CD4-positive, alpha-beta T cell treated with Interleukin-4 for 4 hours (primary cell): ENCODE measurements at places on chromosomes 6 and 20.

DNA sequence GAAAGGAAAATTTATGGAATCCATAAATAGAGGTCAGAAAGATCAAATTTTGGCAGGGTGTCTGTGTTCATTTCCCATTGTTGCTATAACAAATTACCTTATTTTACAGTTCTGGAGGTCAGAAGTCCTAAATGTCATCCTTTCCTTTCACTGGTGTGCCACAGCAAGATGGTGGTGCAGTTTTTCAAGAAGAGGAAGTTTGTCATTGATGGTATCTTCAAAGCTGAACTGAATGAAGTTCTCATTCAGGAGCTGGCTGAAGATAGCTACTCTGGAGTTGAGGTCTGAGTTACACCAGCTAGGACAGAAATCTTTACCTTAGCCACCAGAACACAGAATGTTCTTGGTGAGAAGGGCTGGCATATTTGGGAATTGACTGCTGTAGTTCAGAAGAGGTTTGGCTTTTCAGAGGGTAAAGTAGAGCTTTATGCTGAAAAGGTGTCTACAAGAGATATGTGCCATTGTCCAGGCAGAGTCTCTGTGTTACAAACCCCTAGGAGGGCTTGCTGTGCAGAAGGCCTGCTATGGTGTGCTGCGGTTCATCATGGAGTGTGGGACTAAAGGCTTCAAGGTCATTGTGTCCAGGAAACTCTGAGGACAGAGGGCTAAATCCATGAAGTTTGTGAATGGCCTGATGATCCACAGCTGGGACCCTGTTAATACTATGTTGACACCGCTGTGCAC, 7.2 kb upstream of the CCNC start:
- no peak for DNase-seq

DNA sequence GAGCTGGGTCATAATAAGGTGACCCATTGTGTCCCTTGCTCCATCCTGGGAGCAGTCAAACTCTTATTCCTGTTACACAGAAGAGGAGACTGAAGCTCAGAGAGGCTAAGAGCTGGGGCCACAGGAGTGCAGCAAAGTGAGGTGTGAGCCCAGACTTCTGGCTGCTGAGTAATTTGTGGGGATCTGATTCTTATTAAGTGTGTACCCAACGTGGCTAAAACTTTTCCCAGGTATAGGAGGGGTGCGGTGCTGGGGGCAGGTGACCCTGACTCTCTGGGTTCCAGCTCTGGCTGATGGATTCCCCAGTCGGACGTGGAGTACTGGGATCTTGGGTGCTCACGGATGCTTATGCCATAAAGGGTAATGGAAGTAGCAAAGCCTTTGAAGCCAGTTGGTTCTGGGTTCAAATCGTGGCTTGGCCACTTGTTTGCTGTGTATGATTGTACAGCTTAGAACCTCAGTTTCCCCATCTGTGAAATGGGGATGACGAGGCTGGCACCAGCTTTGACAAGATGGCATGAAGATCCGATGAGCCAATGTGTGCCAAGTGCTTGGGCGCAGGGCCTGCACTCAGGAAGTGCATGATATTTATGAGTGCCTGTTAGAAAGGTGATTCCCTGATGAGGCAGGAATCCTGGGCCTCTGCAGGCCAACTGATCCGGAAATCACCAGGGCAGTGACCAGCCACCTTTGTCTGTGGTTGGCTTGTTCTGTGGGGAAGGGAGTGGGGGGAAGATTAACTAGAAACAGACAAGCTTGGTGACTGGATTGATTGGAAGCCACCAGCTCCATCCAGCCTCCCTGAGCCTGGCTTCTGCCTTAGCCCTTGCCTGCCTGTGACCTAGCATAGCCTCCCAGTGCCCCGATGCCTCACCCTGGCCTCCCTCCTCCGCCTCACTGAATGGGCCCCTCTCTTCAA, 6.0 kb downstream of the SRC start:
- no peak for DNase-seq

DNA sequence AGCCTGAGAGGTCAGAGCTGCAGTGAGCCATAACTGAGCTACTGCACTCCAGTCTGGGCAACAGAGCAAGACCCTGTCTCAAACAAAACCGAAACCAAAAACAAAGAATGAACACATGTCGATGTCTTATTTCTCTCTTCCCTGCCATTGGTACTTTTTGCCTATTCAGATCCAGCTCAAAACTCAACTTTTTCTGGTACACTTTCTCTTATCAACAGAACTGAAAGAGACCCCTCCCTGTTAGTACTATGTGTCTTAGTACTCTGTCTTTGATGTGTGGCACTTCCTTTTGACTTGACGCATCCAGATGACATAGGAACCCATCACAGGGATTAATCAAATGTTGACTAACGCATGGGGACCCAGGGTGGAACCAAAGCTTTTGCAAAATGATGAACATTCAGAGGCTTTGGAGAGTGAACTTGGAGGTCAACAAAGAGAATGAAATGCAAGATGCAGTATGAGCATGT, 44.8 kb downstream of the AKAP12 start:
- DNase-seq, result no peak

DNA sequence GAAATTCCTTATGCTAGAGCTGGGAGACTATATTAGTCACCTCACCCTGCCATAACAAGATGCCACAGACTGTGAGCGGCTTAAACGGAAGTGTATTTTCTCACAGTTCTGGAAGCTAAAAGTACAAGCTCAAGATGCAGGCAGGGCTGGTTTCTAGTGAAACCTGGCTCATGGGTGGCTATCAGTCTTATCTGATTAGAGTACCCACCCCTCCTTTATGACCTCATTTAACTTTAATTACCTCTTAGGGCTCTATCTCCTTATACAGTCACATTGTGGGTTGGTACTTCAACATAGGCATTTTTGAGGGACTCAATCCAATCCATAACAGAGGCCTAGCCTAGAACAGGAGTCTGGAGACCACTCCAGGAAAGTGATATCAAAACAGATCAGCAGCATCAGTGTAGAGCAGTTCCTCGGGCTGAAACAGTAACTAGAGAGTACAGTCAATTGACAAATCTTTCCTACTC, 2.3 kb upstream of the SNRNP48 start:
- DNase-seq, result no peak

DNA sequence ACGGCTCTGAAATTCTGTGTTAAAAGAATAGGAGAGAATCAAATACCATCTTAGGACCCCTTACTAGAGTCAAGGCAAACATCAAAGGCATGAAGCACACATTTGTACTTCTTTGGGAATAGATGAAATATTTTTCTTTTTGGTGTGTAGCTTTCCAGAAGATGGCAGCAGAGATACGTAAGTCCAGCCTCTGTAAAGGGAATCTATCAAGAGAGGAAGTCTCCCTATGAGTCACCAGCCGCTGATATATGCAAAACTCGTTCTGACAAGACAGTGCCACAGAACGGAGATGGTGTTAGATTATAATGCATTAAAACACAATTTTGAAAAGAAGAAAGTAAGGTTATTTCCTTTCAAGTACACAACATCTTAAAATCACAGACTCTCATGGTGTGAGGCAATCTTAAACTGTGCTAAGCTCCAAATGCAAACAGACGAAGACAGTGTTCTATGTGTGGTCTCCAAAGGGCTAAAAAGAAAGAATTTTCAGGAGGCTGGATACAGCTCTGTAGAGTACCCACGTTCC, 120.0 kb upstream of the AGPAT4 start:
- DNase-seq, result peak; percentile 80

GRCh38 chr6:170229851-170230519, 60.9 kb downstream of the DLL1 start:
- no peak for DNase-seq

DNA sequence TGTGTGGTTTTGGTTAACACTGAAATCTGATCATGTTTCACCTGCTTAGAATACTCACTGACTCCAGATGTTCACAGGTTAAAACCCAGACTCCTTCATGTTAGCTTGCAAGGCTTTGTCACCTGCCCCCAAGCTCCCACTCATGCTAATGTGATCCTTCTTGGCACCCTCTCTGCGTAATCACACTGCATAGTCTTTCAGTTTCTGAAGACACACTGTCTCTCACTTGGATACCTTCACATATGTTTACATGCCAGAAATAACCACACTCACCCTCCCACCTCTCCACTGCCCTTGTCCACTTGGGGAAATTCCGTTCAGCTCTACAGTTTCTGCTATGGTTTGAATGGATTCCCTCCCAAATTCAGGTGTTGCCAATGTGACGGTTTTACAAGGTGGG, 234.7 kb upstream of the SASH1 start:
- no peak for DNase-seq

GRCh38 chr6:24856901-24857670, 58.4 kb upstream of the ARMH2 start:
- DNase-seq, result peak; percentile 75

- no peak for DNase-seq
Measured at GRCh38 chr20:19876828-19877460, 118.9 kb downstream of the RIN2 start.

- no peak for DNase-seq
Measured at GRCh38 chr6:132482581-132482980, 30.3 kb downstream of the STX7 start.

- no peak for DNase-seq
Measured at GRCh38 chr6:36147294-36147693, 17.0 kb downstream of the MAPK13 start.

- DNase-seq, result no peak
Measured at GRCh38 chr20:48556956-48557355, 270.8 kb downstream of the PREX1 start.

DNA sequence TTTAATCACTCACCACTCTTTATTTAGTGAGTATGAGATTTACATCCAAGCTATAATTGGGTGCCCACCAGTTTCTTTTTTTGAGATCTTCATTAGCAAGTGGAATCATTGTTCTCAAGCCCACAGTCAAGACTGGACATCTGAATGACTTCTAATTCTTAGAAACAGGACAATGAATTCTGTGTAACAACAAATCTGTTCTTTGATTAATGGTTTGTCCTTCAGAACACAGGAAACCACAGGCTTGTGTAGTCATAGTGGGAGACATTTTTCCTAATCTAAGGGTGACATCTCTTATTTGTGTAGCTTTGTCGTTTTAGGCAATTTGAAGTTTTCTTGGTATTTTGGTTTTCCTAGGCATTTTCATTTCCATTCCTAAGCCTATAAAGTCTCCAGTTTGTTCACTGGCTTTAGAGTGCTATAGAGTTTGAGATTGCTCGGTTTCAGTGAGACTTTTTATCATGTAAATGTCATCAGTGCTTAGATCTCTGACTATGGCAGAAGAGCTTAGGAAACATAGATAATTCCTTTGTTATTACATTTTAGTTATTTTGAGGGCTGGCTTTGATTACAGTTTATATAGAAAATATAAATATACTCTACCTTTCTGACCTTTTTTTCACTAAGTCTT, 903.9 kb upstream of the MAP3K7 start:
- no peak for DNase-seq

DNA sequence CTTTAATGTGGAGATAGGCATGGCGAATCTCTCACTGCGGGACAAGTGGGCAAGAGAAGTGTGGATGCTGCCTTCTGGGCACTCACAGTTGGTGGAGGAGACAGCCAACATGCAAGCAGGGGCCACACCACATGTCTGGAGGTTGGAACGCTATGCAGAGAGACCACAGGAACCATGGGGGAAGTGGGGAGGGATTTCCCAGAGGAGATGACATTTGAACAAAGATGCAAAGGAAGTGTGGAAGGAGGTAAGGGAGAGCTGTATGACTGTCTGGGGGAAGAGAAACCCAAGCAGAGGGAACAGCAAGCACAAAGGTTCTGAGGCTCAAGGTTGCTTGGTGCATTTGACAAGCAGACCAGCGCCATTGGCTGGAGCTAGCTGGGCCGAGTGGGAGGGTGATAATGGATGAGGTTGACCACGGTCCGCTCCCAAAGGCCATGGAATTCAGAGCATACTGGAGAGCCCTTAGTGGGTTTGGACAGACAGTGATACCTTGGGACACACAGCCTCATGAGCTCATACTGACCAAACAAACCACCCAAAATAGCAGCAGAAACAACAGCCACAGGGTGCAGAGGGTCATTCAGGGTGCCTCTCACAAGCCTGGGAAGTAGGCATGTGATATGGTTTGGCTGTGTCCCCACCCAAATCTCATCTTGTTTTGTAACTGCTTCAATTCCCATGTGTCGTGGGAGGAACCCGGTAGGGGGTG, 7.6 kb upstream of the FAM110A start:
- no peak for DNase-seq

DNA sequence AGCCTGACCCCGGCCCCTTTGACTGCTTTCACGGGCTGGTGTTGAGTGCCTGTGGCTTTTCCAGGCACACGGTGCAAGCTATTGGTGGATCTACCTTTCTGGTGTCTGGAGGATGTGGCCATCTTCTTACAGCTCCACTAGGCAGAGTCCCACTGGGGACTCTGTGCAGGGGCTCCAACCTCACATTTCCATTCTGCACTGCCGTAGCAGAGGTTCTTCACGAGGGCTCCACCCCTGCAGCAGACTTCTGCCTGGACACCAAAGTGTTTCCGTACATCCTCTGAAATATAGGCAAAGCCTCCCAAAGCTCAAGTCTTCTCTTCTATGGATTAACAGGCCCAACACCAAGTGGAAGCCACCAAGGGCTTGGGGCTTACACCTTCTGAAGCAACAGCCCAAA, 691.5 kb upstream of the POU3F2 start:
- DNase-seq, result no peak

GRCh38 chr6:26609463-26609862, 12.7 kb downstream of the ABT1 start:
- no peak for DNase-seq

DNA sequence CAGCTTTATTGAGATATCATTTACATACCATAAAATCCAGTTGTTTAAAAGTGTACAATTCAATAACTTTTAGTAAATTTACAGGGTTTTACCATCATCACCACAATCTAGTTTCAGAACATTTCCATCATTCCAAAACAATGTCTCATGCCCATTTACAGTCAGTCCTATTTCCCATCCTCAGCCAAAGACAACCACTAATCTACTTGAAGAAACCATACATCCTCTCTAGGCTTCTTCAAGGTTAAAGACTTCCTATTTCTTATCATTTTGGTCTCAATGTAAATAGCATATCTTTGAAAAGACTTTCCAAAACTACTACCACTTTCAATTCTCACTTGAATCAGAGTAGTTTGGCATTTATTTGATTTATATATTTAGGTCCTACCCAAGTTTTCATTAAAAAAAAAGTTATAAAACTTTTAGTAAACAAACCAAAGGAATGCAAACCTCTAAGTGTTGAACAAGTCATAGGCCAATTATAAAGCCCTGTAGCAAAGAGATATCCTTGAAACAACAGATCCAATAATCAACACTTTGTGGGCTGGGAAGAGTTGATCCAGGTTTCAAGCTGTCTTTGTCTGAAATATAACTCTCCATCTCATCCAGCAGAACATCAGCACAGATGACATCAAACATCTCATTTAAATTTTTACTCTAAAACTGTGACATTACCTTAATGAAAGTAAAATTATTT, 211.3 kb upstream of the RUNX2 start:
- DNase-seq, result no peak
